ENCODE measurements at places on chromosomes 4 and X.

- no peak for DNase-seq
Measured at GRCh38 chr4:184843984-184844554, 18.3 kb upstream of the ACSL1 start.

DNA sequence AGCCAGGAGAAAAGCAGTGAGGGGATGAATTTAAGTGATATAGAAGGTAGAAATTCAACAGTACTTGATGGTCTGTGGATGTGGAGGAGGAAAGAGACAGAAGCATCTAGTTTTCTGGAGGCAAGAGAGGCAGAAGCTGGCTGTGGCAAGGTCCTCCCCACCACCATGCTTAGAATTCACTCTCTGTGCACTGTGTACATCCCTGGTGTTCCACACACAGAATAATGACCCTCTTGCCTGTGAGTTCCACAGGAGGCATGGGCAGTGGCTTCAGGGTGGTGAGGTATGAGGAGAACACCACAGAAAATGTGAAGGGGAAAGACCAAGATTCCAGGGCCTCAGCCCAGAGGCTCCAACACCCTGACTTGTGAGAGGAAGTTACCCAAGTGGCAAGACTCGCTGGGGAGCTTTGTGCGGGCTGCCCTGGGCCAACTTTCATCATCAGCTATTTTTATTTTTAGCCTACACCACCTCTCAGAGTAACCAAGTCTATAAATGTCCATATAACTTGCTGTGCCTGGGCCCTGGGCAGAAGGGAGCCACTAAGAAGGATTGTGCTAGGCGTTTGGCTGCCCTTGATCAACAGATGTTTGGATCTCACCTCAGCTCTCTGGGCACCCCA lies 7.8 kb upstream of the INTS6L start:
- DNase-seq, result no peak

- no peak for DNase-seq
Measured at GRCh38 chr4:37101182-37101581, 143.4 kb upstream of the NWD2 start.

DNA sequence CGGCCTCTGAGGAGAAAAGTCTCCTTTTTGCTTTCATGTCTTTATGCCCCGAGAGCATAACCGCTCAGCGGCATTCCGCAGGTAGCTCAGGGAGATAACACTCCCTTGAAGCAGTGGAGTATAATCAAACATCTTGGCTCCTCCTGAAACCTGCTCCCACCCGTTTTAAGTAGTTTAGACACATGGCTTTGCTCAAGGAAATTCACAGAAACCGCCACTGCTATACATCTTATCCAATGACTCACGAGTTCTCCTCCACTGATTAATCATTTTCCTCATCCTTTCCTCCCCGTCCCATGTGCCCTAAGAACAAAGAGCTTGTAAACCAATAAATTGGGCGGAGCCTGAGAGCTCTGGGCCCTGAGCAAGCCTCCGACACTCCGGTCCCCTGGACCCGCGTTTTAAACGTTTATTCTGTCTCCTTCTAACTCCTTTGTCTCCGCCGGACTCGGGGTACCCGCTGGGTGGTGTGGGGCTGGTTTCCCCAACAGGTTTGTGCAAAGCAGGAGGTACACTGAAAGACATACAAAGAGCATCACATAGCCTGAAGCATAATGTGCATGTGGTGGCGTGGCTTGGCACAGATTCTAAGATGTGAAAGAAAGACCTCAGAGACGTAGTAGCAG lies 401.2 kb downstream of the TLL1 start:
- no peak for DNase-seq

GRCh38 chrX:38991656-38992440 lies 190.6 kb downstream of the MID1IP1 start:
- no peak for DNase-seq

DNA sequence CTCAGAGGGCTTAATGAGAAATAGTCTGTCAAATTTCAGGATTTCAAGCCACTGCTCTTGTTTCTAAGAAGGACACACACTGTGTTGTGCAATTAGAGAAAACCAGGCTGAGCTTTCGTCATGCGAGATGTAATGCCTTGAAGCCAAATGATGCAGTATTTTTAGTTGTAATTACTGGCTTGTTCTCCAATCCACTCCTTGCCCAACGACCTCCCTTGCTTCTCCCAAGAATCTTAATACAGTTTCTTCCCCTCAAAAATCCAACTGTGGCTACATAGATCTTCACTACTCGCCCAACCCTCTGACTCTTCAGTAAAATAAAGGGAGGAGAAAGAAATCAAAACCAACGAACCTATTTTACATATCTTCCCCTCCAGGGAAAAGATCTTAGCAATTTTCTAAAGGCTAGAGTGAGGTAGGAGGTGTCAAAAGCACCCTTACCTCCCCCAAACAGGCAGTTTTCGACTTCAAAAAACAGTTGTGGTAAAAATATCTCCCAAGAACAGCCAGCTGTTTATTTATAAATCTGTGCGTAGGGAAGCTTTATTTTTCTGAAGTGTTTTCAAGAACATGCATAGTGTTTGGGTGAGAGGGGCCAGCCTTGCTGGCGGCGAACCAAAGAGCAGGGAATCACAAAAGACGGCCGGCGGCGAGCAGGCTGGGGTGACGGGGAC lies 68.7 kb downstream of the MGST2 start:
- peak; percentile 41 for DNase-seq

GRCh38 chr4:48877827-48878535 lies 28.6 kb downstream of the OCIAD2 start:
- no peak for DNase-seq

DNA sequence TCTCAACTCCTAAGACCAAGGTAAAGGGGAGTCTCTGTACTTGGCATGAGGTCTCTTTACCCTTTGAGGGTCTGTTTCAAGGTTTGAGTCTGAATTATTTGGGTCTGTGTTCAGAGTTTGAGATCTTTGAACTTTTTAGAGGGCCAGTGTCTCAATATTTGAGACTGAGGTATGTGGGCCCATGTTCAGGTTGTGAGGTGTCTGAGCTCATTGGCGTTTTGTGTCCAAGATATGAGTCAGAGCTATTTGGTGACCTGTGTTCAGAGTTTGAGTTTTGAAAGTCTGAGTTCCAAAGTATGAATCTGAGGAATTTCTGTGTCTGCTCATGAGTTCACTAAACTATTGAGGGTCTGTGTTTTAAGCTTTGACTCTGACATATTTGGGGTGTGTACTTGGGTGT lies 36.7 kb upstream of the PAGE4 start:
- DNase-seq, result no peak

DNA sequence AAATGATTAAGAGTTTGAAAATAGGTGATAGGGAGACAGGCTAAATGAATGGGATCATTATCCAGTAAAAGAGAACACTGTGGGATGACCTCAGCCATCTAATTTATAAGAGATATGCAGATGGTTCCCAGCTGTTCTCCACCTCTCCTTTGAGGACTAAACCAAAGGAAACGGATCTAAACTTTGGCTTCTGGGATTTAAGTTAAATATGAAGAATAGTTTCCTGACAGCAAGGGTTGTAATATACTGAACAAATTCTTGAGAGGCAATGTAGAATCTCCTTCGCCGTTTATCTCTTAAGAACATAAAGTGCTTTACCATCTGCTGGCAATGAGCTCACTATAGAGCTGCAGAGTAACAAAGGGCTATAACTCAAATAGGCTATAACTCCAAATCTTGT lies 35.4 kb upstream of the HPGDS start:
- no peak for DNase-seq

DNA sequence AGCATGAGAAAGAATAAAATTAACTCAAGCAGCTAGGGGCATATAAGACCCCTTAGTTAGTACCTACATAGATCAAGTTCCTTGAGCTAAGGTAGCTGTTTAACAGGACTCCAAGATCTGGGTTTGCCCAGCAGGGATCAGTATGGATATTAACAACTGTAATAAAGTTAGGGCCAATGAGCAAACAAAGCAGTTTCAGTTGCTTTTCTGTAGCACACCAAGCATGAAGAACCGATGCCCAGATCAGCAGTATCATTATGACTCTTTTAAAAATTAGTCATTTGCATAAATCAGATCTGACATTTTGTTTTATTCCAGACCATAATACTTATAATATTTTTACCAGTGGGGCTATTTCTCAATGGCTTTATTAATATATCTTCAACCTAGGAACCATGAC lies 80.9 kb downstream of the C4orf33 start:
- DNase-seq, result no peak

DNA sequence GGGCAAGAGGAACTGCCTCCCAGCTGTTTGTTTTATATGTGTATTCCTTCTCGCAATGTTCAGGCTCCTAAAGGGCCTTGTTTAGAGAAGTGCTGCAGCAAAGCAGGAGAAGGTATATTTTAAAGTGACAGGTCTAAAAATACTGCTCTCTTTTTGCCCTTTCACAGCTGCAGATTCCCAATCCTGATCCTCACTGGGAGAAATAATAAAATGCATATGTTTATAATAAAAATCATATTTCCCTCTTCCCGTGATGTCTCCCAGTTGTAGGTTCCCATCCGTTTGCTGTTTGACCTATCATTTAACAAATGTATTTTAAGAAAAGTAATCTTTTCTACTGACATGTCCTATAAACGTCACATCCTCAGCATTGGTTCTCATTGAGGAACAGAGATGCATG lies 62.7 kb upstream of the GPC4 start:
- no peak for DNase-seq

DNA sequence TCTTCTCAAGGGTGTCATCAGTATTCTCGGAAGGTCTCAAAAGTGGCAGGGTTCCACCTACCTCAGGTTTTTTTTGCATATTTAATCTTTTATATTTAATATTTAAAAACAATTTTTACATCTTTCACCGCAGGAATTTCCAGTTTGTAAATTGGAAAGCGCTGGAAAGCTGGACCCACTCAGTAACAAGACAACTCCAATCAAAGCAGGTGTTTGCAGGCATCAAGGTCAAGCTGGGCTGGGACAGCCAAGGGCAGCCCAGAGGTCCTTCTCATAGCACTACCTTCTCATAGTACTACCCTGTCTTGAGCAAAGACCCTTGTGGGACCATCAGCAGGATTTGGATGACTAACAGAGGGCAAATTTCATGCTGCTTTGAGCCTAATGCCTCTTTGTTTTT lies 160.1 kb downstream of the TET2 start:
- no peak for DNase-seq

GRCh38 chr4:70844180-70844579 lies 4.5 kb upstream of the GRSF1 start:
- DNase-seq, result no peak

- peak; percentile 23 for DNase-seq
Measured at GRCh38 chrX:135112096-135112729, 8.1 kb downstream of the ETDB start.

DNA sequence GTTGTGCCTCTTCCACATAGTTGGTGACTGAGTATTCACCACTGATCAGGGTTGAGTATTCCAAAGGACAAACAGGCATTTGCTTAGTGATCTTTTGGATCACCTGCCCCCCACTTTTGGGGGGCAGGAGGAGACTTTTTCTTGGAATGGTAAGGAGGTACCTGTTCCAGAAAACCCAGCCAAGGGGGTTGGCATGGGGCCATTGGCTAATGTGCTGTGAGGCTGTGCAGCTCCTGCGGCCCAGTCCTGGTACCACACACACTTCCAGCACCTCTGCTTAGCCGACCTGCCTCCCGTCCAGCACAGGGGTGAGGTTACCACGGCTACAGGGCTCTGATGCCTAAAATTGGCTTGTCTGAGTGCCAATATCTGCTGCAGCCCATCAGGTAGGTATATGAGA lies 40.1 kb upstream of the MGST2 start:
- no peak for DNase-seq

DNA sequence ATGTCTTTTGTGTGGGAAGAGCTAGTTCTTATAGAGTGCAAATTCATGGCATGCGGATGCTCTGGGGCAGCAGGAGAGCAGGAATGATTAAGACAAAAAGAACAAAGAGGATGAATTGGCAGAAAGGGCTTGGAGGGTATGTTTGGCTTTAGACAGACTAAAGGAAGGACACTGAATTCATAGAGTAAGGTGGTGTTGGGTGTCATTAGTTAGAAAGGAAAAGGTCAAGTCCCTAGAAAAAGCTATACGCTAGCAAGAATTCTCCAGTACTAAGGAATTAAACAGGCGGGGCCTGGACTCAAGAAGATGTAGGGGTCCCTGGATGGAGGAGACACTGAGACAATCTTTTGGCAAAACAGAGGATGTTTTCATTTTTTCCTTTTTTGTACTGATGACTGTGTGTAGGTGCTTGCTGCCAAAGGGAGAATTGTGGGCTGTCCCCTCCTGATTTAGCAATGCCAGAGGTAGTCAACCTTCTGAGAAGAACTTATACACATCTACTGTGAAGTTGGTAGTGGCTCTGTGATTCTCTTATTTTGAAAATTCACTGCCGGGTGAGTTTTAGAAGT lies 391.0 kb downstream of the SPRY1 start:
- no peak for DNase-seq

- no peak for DNase-seq
Measured at GRCh38 chr4:48692897-48693296, 87.2 kb downstream of the FRYL start.

GRCh38 chr4:112753333-112753732 lies 116.4 kb downstream of the LARP7 start:
- DNase-seq, result no peak

GRCh38 chr4:108184453-108185049 lies 15.8 kb upstream of the LEF1 start:
- DNase-seq, result no peak

- no peak for DNase-seq
Measured at GRCh38 chr4:110211007-110211769, 12.8 kb upstream of the ELOVL6 start.

- no peak for DNase-seq
Measured at GRCh38 chr4:3417448-3417847, 24.3 kb upstream of the HGFAC start.

DNA sequence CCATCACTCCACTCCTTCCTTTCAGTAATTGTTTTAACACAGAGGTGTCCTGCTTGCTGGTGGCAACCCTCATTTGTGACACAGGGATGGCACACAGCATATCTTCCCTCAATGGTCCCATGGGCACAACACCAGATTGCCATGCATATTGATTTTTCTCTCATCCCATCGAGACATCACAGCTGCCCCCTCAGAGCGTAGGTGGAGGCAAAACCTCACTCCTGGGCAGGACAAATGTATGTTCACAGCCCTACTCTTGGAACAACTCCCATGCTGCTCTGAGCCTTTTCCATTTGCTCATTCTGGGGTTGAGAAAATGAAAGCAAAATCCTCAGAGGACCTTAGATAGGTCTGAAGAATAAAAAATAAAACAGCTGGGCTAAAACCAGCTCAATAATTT lies 172.2 kb downstream of the GABRB1 start:
- no peak for DNase-seq

DNA sequence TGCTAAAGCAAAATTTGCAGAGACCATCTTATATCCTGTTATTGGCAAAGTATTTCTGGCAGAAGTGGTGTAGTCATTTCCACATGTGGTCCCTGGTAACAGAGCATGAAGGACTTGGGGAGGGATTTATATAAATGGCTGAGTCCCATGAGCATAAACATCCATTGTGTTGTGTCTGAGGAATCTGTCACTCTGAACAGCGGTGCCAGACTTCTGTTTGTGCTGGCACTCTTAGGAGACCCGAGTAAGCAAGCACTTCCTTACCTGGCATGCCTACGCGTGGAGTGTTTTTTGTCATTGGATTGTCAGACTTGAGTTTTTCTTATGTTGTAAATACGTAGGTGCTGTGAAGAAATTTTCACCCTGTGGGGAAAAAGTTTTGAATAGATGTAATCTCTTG lies 285.9 kb downstream of the ARHGAP10 start:
- no peak for DNase-seq

- peak; percentile 49 for DNase-seq
Measured at GRCh38 chrX:56802921-56803849, 74.1 kb downstream of the NBDY start.

GRCh38 chr4:17997129-17997528 lies 24.4 kb downstream of the LCORL start:
- DNase-seq, result no peak

- no peak for DNase-seq
Measured at GRCh38 chrX:15043538-15043937, 170.3 kb downstream of the MOSPD2 start.
